Activated CD4-positive, CD25-positive, alpha-beta regulatory T cell (primary cell): ENCODE measurements at places on chromosomes 5 and 9.

GRCh38 chr9:86353655-86354010, 577 bp downstream of the TUT7 start:
- DNase-seq: no peak

DNA sequence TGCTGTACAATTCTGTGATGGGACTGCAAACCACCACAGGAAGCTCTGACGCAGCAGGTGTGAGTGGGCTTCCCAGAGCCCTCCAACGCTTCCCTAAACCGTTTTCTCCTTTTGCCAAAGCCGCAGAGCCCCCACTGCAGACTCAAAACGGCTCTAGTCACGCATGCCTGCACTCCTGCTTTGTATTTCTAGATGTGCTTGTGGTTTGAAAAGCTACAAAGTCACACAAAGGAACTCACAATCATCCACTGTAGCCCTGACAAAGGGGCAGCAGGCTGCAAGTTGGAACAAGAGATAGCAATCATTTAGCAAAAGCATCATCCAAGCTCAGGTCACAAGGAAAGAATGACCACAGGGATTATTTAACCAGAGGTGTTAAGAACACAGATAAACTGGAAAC, 79.3 kb downstream of the PTPN3 start:
- DNase-seq: no peak

DNA sequence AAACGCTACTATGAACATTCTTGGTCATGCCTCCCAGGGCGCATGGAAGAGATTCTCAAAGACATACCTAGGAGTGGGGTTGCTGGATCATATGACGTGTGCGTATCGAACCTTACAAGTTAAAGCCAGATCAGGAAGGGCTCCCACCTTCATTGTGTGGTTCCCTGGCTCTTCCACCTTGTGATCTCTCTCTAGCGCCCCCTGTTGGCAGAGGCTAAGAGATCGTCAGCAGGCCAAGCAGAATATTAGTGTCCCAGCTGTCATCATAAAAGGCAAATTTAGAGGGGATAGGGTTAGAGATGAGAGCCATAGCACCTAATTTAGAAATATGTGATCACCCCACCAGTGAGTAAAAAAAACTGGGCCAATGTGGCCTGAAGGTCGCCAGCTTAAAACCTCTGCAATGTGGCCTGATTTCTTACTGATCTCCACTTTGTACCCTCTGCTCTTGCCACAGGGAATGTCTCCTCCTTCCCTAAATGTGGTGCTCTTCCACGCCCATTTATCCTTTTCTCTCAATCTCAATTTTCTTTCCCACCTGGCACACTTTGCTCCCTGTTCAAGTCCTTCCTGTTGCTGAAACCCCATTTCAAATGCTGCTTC, 91.7 kb upstream of the SHB start:
- peak; percentile 8 for DNase-seq

DNA sequence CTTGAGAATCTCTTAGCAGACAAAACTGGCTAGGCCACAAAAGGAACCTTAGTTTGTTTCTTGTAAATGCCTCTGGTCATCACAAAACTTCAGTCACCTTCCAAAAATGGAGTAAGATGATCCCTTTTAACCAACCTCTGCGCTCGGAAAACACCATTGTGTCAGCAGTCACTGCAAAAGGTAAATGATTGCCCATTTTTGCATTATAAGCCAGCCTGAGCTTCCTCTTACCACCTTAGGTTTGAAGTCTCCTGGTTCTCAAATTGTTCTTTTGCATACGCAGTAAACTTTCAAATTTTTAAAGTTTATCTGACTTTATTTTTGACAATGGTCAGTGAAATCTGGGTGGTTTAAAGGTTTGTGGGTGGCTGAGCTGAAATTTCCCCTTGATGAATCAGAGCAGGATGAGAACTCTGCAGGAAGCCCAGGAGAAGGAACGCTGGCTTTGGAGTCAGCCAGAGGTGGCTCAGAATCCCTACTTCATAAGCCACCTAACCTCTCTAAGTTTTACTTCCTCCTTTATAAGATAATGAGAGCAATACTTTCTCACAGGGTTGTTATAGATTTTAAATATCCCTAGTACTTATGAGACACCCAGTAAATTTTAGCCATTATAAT, 131.4 kb downstream of the MED10 start:
- no peak for DNase-seq

- no peak for DNase-seq
These were observed 539.6 kb downstream of the CCDC171 start for GRCh38 chr9:16092142-16093091.

GRCh38 chr5:139177809-139178588, 20.2 kb downstream of the SIL1 start:
- no peak for DNase-seq

- DNase-seq: no peak
These were observed 46.1 kb downstream of the ARHGEF28 start for GRCh38 chr5:73672132-73672531.

DNA sequence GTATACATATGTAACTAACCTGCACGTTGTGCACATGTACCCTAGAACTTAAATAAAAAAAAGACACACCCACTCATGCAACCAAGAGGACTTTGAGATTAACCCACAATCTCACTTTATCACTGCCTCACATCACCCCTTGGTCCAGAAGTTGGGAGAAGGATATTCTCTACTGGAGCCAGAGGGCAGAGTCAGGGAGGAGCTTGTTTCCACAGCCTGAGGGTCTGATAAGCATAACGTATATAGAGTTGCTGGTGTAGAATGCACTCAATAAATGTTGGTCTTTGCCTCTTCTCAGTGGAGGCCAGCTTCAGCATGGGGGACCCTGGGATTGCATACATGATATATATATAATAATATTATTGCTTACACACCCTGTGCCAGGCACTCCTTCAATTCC, 10.1 kb downstream of the KCNV2 start:
- no peak for DNase-seq

GRCh38 chr5:26601563-26601962, 436.8 kb downstream of the CDH9 start:
- DNase-seq: no peak

DNA sequence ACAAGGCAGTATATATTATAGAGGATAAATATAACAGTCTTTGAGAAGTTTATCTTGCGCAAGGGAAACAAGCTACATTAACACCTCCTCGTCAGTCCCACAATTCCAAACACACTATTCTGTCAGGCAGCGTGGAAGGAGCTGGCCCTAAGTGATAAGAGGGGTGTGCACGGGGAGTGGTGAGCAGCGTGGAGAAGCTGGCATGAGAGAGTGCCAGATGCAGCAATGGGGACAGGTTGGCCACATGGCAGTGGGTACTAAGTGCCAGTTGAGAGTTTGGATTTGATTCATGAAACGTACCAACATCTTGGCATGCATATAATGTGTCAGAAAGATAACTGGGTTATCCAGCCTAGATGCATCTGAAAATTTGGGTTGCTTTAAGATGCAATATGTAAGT, 460.2 kb downstream of the ICE1 start:
- DNase-seq: no peak

DNA sequence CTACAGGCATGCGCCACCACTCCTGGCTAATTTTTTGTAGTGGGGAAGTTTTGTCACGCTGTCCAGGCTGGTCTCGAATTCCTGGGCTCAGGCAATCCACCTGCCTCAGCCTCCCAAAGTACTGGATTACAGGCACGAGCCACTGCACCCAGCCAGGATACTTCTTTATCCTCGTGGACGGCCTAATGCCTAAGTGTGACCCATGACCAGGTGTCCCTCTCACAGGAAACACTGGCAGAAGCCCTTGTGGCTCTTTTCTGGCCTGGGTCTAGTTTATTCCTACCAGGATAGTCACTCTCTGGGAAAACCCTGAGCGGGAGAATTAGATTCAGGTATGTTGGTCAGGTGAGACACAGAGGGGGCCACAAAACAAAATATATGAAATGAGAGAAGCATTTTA, 90.4 kb downstream of the PJA2 start:
- no peak for DNase-seq

- DNase-seq: no peak
These were observed 9.5 kb downstream of the RNF14 start for GRCh38 chr5:141978389-141978788.
